ENCODE measurements at places on chromosomes 5 and 9.

DNA sequence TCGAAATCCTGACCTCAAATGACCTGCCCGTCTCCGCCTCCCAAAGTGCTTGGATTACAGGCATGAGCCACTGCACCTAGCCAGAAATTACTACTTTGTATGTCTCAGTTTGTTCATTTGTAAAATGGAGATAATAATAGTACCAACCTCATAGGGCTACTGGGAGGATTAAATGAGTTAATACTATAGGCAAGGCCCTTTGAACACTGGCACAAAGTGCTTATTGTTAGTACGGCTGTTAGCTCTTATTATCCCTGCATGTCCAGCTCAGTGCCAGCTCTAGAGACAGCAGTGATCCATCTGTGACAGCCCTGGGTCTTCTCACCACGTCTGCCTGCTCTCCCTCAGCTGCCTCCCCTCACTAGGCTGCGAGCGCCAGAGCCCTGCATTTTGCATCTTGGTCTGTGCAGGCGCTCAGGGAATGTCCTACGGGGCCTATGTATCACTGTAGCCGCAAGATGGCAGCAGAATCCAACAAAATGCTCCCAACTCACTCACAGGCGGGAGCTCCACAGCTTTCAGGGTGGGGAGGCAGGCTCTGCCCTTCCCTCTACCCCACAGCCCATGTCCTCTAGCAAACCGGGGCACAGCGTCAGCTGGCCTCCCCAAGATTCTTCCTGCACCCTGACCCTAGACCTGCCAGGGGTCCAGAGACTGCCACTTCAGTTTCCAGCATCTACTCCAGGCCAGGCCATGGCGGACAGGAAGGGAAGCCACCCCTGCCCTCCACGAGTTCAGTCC lies 17.7 kb upstream of the AKNA start:
- DNase-seq: peak; percentile 83

- no peak for DNase-seq
Measured at GRCh38 chr9:89036891-89037290, 45.6 kb downstream of the S1PR3 start.

DNA sequence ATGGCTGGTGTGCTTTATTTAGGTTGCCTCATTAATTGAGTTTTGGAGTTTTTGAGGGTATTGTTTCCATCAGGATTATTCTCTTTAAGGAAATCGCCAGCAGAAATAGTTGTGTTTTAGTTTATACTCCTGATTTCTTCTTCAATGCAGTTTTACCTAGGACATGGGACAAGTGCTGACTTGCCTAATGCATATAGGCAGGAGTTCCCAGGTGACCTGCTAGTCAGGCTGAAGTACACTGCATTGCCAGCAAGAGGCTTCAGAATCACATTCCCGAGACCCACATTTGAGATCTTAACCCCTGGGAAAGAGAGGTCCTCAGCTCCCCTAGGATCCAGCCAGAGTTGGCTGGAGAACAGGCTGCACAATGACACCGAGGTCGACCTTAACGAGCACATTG lies 1.5 kb upstream of the OR1N2 start:
- no peak for DNase-seq

GRCh38 chr9:2469681-2470221 lies 151.8 kb upstream of the VLDLR start:
- DNase-seq: peak; percentile 52

- DNase-seq: no peak
Measured at GRCh38 chr5:36904677-36905076, 28.1 kb downstream of the NIPBL start.

DNA sequence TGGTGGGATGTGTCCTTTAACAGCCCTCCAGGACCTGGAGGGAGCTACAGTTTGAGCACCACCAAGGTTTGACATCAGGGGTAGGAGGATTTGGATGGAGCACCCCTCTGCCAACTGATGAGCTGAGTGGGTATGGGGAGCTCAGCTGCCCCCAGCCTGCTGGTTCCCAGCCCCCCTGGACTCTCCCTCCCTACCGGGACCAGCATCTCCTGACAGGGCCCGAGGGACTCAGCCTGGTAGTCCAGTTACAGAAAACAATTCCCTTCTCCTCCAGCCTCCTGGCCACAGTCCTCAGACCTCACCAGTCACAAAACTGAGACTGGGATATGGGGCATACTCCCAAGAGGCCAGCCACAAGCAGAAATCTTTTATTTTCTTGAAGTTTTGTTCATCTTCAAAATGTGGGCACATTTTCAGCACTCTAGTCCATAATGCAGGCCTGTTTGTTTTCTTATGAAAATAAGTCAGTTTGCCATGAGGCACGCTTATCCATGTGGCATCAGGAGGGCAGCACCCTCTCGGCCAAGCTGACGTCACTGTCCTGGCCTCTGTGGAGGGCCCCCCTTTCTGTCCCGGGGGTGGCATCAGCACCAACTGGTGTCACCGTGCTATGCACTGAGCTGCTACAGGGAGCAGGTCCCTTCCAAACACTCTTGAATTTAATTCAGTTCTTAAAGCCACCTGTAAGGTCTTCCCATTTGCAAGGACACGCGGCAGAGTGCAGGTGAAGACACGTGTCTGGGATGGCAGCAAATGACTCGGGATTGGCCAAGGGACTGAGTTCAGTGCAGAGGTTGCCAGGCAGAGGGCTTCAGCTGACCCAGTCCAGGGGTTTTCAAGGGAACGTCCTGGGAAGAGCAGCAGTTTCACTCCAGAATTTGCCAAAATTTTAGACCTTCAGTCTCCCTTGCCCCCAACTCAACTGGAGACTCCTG lies 187.6 kb downstream of the GADD45G start:
- peak; percentile 16 for DNase-seq

DNA sequence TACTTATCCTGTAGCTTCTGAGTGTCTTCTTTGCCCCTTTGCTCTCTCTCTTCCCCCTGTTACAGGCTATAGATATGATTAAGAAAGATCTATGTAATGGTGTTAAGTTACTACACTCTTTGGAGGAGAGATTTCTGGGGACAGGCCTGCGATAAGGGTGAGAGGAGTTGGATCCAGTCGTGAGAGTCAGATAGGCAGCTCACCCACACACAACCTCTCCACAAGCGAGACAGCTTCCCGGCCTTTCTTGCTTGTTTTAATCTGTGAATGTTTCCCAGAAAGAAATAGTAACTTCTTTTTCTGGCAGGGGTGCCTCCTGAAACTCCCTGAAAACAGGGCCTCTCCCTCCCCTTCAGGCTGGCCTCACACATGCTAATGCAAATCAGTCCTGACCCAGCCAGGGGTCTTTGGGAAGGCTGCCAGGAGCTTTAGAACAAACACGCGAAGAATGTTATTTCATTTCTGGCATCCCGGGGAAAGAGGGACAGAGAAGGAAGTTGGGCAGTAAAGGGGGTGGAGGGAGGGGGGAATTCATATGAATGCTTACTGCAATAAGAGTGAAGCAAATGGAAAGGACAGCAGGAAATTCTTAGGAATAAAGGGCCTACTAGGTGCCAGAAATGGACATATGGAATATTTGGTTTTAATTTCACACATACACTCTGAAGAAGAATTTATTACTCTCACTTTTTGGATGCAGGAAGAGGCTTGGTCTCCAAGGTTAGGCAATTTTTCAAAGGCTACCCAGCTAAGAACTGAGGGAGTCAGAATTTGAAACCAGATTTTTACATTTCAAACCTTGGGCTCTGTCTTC lies 215.8 kb upstream of the TRIM32 start:
- peak; percentile 89 for DNase-seq

DNA sequence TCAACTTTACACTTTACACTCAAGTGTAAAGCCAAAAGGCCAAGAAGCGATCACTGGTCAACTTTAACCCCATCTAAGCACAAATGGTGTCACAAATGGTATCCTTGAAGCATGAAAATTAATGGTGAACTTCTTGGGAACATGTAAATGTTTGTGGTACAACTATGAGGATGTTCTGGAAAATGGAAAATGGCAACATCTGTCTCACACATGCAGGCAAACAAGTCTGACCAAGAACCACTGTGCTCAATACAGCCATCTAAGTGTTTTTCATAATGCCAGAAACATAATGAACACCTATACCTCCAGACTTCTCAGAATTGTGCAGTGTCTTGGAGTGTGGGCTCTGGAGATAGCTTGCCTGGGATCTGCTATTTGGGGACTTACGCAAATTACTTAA lies 171.0 kb downstream of the GLIS3 start:
- no peak for DNase-seq

DNA sequence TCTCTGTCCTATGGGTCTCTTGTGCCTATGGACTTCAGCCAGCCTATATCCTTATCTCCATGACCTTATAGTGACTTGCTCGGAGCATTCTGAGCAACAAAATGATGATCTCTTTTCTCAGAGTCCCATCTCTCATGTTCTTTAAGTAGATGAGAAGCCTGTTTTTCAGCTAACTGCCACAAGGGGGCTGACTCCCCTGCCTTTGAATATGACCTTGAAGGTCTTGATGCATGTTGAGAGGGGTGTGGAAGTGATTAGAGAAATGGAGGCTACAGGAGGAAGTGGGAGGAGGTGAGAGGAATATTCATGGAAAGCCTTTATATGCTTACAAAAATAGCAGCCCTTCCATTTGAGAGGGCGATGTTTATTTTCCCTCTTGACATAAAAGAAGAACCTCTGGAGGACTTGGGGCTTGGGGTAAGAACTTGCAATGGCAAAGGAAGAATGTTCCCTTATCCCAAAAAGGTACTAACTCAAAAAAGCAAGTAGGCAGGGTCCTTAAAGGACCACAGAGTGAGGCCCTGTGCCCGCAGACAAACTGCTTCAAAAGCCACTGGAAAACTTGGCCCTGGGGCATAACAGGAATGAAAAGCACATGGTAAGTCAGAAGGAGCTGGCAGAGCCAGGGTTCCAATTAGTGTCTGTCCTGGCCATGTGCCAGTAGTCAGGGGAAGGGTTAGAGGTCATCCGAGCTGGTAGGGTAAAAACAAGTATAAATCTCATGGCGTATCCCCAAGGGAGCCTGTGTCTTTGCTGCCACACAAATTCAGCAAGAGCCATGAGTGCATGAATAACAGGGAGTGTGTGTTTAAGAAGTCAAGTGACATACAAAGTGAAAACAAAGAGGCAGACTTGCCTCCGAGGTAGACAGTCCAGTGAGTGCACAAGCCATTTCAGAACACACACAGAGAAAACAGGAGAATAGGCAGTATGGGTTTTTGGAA lies 39.1 kb downstream of the FGD3 start:
- DNase-seq: no peak

GRCh38 chr5:180209137-180209581 lies at the start of gene RASGEF1C:
Gene RASGEF1C (minus strand): TSS chr5:180209211. CDS start chr5:180138052, 71,159 bp downstream.
- DNase-seq: peak; percentile 81

DNA sequence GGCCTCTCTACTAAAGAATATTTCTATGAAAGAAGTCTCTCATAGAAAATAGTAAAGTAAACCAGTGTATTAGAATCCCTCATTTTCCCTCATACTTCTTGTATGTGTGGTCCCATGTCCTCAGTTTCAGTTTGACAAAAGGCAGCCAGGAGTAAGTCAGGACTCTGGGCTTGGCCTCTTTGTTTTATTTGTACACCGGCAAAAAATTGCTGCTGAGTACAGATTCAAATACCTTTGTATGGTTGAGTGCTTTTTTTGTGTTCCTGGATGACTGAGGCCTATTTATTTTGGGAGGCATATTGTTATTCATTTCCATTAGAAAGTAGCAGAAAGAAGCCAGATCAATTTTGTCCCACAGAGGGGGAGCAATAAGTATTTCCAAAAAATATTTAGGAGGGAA lies 47.3 kb upstream of the CEP78 start:
- DNase-seq: no peak

DNA sequence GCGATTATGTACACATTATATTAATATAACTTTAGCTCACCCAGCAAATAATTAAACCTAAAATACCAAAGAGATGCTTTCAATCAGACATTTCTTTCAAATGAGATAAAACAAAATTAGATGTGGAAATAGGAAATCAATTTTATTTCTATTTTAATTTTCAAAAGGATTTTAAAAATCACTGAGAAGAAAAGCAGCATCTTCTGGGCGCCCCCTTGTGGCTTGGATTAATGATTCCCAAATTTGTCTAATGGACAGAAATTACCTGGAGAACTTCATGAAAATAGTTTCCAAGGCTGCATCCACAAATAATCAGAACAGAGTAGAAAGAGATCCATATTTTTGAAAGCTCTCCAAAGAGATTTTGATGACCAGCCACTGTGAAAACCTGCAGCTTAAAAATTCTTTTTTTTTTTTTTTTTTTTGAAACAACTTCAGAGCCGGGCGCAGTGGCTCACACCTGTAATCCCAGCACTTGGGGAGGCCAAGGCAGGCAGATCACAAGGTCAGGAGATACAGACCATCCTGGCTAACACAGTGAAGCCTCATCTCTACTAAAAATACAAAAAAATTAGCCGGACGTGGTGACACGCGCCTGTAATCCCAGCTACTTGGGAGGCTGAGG lies 50.9 kb upstream of the CEMIP2 start:
- no peak for DNase-seq

- DNase-seq: no peak
Measured at GRCh38 chr5:169757016-169757415, 119.9 kb downstream of the DOCK2 start.

DNA sequence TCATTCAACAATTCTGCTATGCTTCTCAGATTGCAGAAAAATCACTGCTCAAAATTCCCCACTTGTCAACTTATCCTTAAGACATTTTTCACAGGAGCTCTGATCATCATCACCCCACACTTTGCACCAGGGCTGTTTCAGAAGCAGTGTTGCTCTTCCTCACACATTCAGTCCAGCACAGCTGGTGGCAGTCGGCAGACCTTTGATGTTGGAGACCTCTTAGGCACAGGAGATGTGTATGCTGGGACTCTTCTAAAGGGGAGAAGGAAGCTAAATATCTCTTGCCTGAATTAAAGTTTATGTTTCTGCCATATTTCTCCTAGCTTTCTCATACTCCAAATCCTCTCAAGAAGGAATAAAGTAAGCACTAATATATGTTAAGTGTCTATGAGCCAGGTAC lies 44.8 kb upstream of the SSBP2 start:
- no peak for DNase-seq

GRCh38 chr5:156191547-156191946 lies 135.4 kb upstream of the SGCD start:
- no peak for DNase-seq

DNA sequence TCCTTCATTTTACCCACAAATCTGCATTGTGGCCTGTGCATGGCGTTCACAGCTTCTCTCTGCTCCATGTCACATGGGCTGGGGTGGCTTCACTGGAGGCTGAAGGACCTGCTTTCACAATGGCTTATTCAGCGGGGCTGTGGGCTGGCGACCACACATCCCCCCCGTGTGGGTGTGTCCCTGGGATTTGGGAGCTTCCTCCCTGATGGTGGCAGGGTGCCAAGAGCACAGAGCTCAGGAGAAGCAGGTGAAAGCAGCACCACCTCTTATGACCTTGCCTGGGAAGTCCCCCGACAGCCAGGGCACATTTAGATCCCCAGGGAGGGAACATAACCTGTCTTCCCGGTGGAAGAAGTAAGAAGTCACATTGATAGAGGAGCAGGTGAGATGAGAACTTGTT lies 5.0 kb upstream of the MED10 start:
- DNase-seq: no peak
